Activated T-cell treated with anti-CD3 and anti-CD28 coated beads for 4 hours (primary cell): ENCODE measurements at places on chromosomes 16 and 17.

GRCh38 chr17:46151762-46152161 is 41.5 kb downstream of the KANSL1 start:
- DNase-seq: no peak

GRCh38 chr17:48561884-48562810 is 16.0 kb downstream of the HOXB4 start:
- DNase-seq: no peak

DNA sequence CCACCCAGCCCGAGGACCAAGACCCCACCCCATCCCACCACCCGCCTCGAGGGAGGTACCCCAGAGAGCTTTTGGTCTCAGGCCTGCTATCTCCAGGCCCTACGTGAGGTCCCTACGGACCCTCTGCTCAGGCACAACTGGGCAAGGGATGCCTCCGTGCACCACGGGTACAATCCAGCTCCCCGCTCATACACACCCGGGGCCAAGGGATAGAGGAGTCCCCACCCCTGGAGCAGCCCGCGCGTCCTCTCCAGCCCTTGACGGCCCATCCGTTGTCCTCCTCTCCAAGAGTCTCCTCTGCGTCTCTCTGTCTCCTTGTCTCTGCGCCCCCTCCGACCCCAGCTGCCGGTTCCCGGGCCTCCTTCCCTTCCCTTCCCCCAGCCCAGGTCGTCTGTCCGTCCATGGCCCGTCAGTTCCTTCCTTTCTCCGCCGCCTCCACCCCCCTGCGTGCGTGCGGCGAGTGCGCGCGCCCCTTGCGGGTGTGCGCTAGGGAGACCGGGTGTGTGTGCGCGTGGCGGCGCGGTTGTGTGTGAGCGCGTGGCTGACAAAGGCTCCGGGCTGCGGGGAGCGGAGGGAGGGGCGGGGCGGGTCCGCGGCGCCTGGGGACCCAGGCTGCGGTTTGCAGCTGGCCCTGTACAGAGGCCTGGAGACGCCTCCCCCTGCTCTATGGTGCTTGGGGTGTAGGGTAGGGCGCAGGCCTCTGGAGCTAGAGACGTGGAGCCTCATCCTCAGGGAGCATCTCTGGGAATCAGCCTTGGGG is 930 bp downstream of the SPNS2 start:
- DNase-seq: no peak

GRCh38 chr17:38564869-38565268 is 40.9 kb downstream of the SRCIN1 start:
- DNase-seq: no peak

DNA sequence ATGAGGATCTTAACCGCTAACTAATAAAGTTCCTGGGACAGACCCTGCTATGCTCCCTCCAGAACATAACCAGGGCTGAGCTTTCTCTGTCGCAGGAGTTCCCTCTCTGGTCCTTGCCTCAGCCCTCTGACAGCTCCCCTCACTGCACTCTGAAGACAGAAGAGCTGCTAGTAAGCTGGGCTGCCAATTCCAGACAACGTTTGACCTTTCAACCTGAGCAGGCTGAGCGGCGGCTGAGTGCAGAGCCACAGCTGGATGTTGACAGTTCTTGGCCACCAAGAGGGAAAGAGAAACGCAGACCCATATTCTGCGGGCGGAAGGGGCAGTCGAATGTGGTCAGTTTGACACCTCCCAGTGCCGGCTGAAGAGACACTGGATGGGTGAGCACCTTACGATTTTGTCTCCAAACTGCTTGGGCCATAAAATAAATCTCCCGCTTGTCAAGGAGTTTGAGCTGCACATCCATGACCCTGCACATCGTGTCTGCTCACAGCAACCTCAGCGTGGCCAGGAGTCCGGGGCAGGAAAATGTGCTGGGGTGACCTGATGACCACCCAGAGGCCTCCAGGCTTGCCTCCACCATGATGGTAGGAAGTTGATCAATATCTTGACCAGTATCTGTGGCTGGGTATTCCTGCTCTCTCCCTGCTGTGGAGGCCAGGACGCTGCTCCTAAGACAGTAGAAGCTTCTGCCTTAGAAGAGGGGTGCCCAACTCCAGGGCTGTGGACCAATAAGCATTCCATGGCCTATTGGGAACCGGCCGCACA is 209.2 kb downstream of the PARN start:
- DNase-seq: no peak

- no peak for DNase-seq
Measured at GRCh38 chr17:77593081-77593480, 365.4 kb upstream of the TNRC6C start.

- no peak for DNase-seq
Measured at GRCh38 chr17:76237859-76238313, 2.4 kb downstream of the RNF157 start.

DNA sequence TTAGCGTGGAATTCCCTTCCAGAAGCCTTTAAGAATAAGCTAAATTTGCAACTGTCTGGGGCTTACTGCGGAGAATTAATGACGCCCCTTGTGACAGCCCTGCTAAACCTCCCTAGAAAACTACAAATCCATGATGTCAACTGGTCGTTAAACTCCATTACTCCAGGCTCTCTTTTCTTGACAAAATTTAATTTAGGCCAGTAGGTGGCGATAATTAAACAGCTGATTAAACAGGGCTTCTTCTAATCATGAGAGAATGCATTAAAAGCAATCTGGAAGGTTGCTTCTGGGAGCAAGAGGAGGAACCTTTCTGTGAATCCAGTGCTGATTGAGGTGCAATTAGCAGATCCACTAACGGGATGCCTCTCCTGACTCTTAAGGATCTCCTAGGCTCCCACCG is 8.1 kb upstream of the NLRP1 start:
- no peak for DNase-seq

DNA sequence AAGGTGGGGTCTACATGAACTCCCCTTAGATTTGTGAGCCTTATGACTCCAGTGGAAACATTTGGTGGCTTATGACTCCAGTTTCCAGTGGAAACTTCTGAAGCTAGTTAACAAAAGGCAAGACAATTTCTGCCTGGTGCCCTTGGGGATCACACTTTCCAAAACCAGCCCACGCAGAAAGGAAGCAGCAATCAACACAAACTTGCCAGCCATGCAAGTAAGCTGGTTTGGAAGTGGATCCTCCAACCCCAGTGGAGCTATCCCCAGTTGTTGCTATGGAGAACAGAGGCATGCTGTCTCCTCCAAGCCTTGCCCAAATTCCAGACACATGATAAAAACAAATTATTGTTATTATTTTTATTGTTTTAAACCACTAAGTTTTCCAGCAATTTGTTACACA is 130.9 kb downstream of the CDH11 start:
- no peak for DNase-seq

GRCh38 chr16:55476625-55477533 is 2.1 kb upstream of the MMP2 start:
- DNase-seq: no peak

DNA sequence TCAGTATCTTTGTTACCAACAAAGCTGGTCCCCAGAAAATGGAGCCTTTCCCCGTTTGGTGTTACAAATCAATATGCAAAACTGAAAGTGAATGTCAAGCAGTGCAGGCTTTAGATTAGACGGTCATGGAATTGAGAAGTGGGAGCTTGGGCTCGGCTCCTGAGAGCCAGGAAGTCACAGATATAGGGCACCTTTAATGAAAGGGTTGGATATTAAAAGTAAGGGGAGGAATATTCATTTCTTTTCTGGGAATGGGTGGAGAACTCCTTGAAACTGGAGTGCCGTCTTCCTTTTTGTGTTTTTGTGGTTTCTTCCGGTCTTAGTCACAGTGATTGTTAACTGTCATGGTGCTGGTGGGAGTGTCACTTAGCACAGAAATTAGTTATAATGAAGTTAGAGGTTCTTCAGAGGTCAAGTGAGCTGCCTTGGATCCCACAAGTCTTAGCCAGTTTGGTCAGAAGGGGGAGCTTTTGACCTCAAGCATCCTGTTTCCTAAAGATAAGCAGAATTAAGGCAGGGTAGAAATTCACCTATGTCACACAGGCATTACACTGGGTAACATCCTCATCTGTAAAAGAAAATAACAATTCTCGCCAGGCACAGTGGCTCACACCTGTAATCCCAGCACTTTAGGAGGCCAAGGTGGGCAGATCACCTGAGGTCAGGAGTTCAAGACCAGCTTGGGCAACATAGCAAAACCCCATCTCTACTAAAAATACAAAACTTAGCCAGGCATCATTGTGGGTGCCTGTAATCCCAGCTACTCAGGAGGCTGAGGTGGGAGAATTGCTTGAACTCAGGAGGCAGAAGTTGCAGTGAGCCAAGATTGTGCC is 9.6 kb upstream of the EIF1 start:
- no peak for DNase-seq

DNA sequence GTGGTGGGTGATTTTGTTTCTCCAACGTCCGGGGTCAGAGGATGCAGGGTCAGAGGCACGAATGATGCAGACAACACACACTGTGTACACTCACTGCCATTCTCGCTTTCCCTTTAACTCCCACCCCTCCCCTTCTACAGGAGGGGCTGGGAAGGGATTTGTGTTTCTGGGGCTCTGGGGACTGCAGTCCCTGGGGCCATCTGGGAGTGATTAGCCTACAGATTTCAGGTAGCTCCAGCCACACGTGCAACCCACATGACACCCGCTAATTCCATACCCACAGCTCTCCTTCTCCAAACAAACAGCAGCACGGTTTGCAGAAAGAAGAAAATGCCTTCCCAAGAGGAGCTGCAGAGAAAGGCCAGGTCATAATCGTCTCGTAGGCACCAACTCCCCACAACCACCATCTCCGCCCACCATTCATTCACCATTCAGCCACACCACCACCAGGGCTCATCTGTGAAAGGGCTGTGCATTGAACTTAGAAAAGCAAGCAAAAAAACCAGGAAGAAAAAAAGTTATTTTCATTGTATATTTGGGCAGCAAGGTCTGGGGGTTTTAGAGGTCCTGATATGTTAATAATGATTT is 9.4 kb upstream of the SOX9 start:
- no peak for DNase-seq

DNA sequence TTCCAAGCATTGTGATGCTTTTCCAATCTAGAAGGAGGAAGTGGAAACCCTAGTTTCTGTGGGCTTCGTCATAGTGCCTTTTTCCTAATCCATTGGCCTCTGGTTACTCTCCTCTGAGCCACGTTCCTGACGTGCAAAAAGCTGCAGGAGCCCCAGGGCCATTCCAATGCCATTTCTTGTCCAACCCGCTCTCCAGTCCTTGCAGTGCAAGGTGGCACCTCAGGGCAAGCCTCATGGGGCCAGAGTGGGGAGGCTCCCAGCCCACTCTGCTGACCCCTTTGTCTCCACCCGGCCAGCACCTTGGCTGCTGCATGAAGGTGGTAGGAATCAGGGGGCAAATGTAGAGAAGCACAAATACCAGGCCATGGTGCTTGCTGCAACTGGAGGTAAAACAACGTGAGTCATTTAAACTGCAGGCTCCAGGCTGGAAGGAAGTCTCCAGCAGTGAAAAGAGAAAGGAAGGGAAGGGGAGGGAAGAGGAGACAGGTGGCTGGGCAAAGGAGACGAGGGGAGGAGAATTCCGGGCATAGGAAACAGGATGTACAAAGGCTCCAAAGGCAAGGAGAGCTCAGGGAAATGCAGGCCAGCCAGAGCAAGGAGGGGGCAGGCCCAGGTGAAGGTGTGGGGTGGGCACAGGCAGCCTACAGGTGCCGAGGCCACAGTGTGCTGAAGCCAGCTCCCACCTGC is 168.2 kb upstream of the TNRC6C start:
- DNase-seq: no peak

GRCh38 chr17:82052638-82053059 is 951 bp downstream of the GPS1 start:
- DNase-seq: no peak

DNA sequence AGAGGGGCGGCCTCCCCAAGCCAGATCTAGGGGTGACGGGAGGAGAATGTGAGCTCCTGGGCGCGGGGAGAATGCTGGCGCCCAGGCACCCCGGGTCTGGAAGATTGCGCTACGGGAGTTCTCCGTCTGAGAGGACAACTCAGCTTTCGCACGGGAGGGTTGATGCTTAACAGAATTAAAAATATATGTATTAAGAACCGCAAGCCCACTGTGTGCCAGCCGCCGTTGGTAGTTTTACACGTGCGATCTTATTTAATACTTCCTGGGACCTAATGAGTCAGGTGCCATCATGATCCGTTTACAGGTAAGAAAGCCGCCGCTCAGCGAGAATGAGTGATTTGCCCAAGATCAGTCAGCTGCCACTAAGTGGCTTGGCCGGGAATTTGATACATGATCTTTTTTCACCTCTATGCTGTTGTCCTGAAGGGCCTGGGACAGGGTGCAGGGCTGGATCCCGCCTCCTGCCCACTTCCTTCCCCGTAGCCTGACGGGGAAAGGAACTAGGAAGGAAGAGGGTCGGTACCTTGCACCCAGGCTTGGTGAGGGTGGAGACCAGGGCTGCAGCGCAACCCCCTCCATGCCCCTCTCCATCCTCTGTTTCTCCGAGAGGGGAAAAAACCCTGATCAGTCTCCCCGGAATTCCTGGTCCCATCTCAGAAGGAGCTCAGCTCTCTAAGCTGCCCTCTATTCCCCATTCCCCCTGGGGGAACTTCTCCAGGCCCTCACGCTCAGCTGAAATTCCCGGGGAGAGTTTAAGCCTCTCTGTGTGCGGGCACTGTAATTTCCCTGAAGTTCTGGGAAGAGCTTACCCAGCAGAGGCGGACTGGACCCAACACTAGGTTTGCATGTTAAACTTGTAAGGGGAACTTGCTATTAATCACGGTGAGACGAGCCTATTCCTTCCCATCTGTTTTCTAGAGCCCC is 983 bp downstream of the VAT1L start:
- DNase-seq: no peak

GRCh38 chr17:5701381-5701780 is 117.1 kb upstream of the NLRP1 start:
- no peak for DNase-seq

GRCh38 chr17:16954521-16954920 is 17.4 kb downstream of the TNFRSF13B start:
- no peak for DNase-seq

GRCh38 chr16:75382611-75383010 is 50.7 kb downstream of the CFDP1 start:
- no peak for DNase-seq

DNA sequence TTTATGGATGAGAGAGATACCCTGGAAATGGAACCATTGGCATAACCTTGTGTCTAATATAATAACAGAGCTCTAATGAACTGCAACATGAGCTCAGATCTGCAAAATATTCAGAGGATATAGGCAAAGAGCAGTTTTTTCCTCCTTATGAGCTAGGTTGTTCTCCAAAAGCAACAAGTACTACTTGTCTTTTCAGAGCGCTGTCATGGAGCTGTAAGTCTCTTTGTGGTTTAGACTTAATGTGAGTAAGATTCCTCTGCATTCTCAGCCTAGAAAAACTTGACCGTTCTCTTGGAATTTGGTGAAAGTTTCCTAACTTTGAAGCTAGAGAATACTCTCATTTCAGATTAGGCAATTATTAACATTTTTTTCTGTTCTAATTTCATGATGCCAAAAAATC is 85.2 kb downstream of the FTO start:
- DNase-seq: no peak

DNA sequence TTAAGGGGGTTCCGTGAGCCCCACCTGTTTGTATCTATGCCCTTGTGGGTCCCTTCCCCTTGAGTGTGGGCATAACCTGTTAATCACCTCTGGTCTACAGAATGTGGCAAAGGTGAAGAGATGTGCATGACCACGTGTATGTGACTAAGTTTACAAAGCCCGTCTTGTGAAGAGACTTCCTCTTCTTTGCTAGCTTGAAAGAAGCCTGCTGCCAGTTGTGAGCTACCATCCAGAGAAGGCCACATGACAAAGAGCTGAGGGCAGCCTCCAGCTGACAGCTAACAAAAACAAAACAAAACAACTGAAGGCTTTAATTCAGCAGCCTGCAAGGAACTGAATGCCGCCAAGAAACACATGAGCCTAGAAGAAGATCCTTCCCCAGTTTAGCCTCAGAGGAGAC is 112.0 kb downstream of the AXIN2 start:
- no peak for DNase-seq

GRCh38 chr16:5000573-5001001 is 33.1 kb downstream of the NAGPA start:
- DNase-seq: no peak
